HFFc6 (cell line): ENCODE measurements at places on chromosomes 7 and 10.

DNA sequence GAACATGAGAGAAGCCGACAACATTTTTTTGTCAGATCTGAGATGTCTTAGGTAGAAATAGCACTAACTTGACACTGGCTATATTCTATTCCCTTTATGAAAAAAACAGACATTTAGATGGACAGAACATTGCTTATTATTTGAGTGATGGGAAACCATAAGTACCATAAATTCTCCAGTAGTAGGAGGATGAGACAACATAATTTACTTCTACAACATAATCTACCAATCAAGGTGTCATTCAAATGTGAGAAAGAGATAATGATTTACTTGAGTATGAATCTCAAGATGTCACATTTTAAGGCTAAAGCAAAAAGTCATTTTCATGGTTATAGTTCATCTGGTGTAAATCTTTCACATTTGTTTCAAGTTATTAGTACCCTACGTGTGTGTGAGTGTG, 110.8 kb downstream of the CALCR start:
- DNase-seq = no peak

GRCh38 chr10:846126-846685, 85.3 kb downstream of the LARP4B start:
- no peak for DNase-seq

DNA sequence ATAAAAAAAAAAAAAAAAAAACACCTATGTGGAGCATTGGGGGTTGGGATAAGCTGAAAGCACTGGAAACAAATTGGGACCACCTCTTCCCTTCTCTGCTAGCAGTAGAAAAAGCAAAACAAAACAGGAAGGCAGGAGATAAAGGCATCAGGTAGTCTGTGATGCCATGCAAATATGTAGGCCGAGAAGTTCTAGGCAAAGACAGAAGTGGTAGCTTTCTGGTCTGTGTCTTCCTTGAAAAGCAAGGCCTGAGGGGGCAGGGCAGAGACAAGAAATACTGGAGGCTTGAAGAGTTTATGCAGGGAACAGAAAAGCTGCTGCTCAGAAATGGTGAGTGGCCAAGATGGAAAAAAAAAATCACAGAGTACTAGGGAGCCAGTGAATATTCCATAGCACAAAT, 111.1 kb downstream of the ELMO1 start:
- no peak for DNase-seq

DNA sequence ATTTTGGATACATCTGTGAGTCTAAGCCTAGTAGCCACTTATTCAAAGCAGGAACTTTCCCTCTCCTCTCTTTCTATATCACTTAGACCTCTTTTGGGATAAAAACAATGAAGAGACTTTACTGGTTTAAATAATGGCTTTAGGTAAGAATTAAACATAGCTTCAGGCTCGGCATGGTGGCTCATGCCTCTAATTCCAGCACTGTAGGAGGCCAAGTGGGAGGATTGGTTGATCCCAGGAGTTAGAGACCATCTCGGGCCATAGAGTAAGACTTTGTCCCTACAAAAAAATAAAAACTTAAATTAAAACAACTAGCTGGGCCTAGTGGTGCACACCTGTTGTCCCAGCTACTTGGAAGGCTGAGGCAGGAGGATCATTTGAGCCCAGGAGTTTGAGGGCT, 304.3 kb downstream of the THSD7A start:
- DNase-seq = no peak

DNA sequence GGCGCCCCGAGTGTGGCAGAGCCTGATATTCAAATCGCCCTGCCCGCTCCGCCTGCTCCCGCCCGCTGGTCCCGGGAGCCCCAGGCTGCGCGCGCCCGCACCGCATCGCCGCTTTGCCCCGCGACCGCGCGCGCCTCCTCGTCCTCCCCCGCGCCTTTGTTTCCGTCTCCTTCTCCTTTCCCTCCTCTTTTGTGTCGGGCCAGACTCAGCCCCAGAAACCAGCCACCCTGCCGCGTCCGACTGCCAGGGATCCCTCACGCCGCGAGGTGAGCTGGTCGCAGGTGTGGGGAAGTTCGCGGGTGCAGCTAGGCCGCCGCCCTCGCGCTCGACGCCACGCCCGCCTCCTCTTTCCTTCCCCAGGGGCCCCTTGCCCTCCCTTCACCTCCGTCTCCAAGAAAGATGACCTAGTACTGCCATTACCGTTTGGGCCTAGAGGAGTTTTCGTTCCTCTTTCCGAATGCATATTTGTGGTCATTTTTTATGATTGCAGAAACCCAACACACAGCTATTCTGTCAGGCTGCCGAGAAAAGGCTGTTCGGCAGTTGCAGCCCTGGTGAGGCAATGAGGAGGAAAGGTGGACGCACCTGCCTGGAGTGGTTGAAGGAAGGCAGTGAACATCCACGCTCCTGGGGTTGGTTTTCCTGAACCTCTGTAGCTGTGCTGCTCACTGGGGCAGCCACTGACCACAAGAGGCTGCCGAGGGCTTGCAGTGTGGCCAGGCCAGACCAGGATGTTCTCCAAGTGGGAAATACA, 107.3 kb downstream of the SNX10 start:
- peak; percentile 16 for DNase-seq

DNA sequence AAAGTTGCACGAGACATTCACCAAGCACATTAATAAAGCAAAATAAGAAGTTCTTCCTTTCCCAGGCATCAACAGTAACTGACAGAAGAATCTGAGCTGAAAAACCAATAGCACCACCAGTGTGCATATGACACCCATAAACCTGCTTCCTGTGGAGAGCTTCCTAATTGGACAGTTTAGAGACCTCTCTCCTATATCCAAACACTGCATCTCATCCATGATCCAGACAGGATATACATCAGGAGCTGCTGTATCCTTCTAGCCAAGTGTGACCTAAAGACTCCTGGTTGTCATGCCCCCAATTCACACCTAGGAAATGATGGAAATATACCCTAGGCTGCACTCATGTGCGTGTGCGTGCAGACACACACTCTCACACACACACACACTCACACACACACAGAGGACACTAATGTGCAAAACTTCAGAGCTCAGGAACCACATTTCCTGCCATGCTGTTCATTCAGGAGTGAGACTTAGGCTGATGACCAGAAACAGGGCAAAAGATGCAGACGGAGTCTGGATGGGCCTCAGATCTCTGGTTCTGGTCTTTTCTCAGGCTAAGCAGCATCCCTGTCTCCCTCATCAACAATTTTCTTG, 58.0 kb downstream of the MAP3K8 start:
- DNase-seq = no peak

DNA sequence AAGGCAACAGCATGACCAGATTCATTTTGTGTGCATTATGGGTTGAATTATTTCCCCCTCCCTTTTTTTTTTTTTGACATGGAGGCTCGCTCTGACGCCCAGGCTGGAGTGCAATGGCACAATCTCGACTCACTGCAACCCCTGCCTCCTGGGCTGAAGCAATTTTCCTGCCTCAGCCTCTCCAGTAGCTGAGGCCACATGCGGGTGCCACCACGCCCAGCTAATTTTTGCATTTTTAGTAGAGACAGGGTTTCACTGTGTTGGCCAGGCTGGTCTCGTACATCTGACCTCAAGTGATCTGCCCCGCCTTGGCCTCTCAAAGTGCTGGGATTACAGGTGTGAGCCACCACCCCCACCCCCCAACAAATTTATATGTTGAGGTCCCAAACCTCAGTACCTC, 42.0 kb downstream of the ZNF783 start:
- no peak for DNase-seq

GRCh38 chr7:151060113-151060415, 675 bp downstream of the SLC4A2 start:
- no peak for DNase-seq

GRCh38 chr7:154438571-154439367, 386.6 kb downstream of the DPP6 start:
- no peak for DNase-seq

- DNase-seq = no peak
Observed at GRCh38 chr7:1403638-1404459, 55.4 kb downstream of the MICALL2 start.

- DNase-seq = no peak
Observed at GRCh38 chr10:132810141-132810806, 24.3 kb upstream of the NKX6-2 start.

DNA sequence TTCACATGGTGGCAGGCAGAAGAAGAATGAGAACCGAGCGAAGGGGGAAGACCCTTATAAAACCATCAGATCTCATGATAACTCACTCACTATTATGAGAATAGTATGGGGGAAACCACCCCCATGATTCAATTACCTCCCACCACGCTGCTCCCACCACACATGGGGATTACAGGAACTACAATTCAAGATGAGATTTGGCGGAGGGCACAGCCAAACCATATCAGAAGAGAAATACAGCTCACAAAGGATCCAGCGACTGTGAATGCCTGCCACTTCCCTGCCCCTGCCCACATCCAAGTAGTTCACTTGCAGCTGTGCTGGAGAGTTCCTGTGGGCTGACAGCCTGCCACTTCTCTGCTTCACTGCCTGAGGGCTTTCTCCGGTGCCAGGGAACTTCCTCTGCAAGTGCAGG, 148.7 kb downstream of the C7orf25 start:
- DNase-seq = no peak

GRCh38 chr7:79182283-79182682, 271.2 kb downstream of the MAGI2 start:
- peak; percentile 19 for DNase-seq

GRCh38 chr7:20441346-20441745, 110.6 kb downstream of the ITGB8 start:
- DNase-seq = no peak

GRCh38 chr7:133489906-133490305, 237.0 kb downstream of the EXOC4 start:
- no peak for DNase-seq

- DNase-seq = peak; percentile 15
Observed at GRCh38 chr7:151428378-151429236, 11.3 kb downstream of the CRYGN start.

DNA sequence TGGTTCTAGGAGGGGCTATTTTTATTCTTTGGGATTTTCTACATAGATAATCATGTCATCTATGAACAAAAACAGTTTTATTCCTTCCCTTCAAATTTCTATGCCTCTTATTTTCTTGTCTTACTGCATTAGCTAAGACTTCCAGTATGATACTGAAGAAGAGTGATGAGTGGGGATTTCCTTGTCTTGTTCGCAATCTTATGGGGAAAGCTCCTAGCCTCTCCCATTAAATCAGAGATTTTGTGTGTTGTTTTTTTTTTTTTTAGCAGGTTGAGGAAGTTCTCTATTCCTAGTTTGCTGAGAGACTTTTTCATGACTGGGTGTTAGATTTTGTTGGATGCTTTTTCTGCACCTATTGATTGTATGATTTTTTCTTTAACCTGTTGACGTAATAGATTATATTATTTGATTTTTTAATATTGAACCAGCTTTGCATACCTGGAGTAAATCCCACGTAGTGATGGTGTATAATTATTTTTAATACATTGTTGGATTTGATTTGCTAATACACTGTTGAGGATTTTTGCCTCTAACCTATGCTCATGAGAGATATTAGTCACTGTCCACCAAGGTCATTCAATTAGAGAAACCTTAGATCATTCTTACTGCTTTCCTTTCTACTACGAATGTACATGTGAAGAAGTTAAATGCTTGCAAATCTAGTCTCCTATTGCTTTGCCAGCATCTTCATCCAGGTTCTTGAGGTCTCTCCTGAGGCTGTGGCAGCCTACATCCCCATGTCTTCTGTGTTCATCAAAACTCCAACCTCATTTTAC, 6.5 kb downstream of the ATP5F1C start:
- no peak for DNase-seq

DNA sequence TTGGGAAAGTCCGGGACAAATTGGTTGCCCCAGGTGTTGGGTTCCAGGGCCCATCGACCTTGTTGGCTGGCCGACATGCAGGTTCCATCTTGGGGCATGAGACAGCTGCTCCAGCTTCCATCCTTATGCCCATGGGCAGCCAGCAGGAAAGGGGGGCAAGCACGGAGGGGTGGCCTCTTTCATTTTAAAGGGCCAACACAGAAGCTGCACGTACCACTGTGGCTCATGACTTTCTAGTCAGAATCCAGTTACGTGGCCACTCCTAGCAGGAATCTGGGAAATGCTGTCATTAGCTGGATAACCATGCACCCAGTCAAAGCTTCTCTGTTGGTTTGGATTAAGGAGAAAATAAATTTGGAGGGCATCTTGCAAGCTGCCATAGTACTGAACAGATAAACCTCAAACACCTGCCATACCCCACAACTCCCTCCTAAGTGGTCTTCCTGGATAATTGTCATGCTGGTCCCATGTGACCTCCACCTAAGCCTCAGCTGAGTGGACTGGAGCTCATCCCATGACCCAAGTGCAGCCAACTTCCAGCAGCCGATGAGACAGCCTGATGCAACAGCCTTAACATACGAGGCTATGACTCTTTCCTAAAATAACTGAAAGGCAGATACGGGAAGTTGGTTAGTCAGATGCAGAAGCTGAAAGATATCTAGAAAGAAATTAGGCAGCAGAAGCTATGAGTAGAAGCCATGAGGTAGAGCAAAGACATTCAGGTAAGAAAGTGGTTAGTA, 21.4 kb upstream of the GSDME start:
- DNase-seq = peak; percentile 86

- DNase-seq = no peak
Observed at GRCh38 chr7:129702761-129703338, 91.3 kb downstream of the NRF1 start.

GRCh38 chr7:50591480-50592438, 26.6 kb upstream of the DDC start:
- no peak for DNase-seq
